Activated naive CD4-positive, alpha-beta T cell (primary cell): ENCODE measurements at places on chromosomes 2 and 18.

DNA sequence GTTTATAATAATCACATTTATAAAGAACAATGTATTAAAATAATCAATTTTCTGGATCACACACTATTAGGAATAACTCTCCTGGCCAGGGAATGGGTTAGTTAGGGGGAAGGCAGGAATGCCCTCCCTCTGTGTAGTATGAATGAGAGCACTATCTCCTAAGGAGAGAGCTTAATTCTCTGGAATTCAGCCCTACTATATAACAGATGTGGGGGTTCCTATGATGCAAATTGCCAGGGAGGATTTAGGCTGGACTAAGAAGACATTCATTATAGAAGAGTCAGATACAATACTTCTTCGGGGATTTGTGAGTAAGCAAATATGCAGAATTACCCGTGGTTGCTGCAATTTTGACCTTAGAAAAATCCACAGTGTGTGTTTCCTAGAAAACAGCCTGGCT lies 250.1 kb upstream of the VRK2 start:
- no peak for DNase-seq

GRCh38 chr2:9594366-9595054 lies 36.3 kb downstream of the YWHAQ start:
- DNase-seq = no peak

GRCh38 chr2:181188605-181189004 lies 208.2 kb downstream of the UBE2E3 start:
- no peak for DNase-seq

DNA sequence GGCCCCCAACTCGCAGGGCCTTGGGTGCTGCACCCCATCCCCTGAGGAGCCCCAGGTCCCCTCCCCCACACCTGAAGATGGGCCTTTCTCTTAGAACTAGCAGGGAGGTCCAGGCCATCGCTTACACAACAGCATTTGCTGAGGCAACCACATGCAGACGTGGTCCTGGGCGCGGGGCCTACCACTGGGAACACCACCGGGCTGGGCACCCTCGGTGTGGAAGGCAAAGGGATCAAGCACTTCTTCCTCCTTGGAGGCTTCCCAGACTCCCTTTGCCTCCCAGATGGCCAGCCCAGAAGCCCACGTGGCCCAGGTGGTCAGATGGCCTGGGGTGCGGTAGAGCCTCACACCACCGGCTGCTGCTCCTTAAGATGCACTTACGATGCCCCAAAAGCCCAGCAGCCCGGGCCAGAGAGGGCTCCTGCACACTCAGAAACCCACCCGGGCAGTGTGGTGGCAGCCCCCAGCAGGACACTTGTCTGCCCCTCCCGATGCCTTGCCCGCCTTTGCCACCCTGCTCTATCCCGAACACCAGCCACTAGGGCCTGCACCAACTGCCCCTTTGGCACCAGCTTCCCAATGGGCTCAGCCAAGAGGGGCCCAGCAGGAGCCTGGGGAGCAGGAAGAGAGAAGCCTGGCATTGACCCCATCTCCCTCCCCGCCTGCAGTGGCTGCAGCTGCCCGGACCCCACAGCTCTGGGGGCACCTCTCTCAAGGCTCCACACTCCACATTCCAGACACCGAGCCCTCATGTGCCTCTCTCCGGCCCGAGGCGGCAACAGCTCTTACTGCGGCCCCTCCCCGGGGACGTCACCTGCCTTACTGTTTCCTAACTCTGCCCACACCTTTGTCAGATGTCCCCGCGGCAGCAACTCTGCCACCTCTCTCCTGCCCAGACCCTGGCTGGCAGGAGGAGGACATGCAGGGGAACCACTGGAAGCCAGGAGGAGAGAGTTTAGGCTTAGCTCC lies 13.9 kb upstream of the MLPH start:
- DNase-seq = no peak

- no peak for DNase-seq
These were observed 29.5 kb downstream of the SCN2A start for GRCh38 chr2:165268754-165269153.

- DNase-seq = no peak
These were observed 203.5 kb upstream of the NABP1 start for GRCh38 chr2:191474464-191474863.
